ENCODE measurements at places on chromosomes 7 and 10.
A peak's percentile ranks its signal among the peaks of the same experiment; 100 is the strongest.

- no peak for DNase-seq
Measured at GRCh38 chr7:3605222-3605621, 304.2 kb downstream of the SDK1 start.

DNA sequence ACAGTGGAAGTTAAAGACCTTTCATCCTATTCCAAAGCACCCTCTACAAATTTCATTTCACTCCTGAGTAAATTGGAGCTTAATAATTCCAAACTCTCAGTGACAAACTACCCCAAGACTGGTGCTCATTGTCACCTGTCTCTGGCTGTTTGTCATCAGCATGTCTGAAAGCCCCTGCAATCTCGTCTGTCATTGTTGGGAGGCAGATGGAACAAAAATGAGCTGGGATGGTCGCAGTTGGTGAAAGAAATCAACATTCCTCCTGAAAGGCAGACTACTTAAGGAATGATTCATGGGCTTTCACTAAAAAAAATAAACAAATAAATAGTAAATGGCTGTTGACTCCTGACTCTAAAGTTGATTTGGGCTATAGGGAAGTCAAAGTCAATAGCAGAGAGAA lies 69.7 kb upstream of the PALS2 start:
- DNase-seq, result no peak

GRCh38 chr10:84946904-84947303 lies 618.5 kb downstream of the CCSER2 start:
- DNase-seq, result no peak

DNA sequence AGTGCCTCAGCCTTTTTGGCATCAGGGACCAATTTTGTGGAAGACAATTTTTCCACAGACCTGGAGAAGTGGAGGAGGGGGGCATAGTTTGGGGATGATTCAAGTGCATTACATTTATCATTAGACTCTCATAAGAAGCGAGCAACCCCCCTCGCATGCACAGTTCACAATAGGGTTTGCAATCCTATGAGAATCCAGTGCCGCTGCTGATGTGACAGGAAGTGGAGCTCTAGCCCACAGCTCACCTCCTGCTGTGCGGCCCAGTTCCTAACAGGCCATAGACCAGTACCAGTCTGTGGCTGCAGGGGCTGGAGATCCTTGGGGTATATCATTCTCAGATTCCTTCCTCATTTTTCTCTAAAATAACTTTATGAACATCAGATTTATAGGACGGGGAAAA lies 50.8 kb downstream of the ATAD1 start:
- DNase-seq, result no peak

GRCh38 chr10:55410415-55410885 lies 609.4 kb upstream of the PCDH15 start:
- DNase-seq, result peak; percentile 65

DNA sequence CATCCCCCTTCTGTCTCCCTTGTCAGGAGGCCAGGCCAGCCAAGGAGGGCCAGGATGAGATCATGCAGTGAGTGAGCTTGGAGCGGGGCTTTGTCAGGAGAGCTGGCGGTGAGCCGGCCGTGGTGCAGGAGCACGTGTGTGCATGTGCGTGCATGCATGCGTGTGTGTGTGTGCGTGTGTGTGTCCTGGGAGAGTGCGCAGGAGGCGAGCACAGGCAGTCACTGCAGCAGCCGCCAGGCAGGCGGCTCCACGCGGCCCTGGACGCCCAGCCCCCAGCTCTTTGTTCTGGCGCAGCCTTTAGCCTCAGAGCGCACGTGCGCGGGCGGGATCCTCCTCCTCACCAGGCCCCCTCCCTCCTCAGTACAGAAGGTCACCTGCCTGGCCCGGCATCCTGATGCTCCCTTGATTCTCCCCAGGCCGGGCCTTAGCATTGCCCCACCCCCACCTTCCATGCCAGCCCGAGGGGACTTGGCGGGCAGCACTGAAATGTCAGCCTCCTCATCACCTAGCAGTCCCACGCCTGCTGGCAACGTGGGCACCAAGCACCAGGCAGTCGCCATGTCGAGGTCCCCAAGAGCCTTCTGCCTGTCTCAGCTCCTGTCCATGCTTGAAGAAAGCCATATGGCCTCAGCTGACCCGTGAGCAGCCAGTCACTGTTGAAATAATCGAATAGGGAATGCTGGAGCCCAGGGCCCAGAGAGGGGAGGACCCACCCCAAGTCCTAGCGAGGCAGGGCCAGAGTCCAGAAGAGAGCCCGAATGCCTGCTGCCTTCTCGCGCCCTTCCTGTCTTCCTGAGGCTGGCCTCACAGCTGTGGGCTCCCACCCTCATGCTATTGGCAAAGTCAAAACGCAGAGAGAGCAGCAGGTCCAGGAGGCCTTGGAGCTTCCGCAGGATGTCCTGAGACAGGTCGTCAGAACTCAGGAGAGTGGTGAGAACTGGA lies 125.9 kb upstream of the PPIF start:
- DNase-seq, result peak; percentile 87

GRCh38 chr10:110786172-110786571 lies 85.6 kb upstream of the PDCD4 start:
- DNase-seq, result no peak

DNA sequence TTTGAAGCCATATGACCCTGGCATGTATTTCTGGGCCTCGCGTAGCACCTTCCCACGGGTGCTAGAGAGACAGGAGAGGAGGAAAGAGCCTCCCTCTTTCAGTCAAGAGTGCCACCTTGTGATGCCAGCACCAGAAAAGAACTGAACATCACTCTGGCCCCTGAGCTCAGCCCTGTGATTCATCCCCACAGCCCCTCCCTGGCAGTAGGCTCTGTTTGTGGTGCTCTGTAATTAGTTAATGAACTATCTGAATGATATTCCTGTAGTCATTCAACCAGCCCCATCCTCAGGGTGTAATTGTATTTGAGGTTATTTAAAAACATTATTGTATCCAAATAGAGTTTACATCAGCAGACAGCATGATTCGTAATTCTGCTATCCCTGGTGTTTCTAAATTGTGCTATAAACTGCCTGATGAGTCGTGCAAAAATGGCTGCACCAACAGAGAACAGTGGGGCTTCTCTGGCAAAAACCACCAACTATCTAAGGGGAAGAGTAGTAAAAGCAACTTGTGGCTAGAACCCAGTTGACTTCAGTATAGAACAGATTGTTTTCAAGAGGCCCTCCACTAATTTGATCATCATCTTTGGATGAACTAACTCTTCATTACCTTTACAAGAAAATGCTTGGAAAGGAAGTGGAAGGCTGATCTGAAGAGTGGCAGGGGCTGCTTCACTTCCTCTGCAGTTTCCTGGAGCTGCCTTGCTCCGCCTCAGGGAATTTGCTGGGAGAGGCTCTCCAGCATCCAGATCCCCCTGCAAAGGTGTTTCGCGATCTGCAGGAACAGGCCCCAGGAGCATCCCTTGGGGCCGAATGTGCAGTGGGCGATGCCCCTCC lies 23.7 kb upstream of the TIAL1 start:
- peak; percentile 24 for DNase-seq

GRCh38 chr7:21355406-21355874 lies 72.4 kb upstream of the SP4 start:
- DNase-seq, result no peak

GRCh38 chr7:129176916-129177710 lies 11.3 kb upstream of the SMO start:
- DNase-seq, result no peak

DNA sequence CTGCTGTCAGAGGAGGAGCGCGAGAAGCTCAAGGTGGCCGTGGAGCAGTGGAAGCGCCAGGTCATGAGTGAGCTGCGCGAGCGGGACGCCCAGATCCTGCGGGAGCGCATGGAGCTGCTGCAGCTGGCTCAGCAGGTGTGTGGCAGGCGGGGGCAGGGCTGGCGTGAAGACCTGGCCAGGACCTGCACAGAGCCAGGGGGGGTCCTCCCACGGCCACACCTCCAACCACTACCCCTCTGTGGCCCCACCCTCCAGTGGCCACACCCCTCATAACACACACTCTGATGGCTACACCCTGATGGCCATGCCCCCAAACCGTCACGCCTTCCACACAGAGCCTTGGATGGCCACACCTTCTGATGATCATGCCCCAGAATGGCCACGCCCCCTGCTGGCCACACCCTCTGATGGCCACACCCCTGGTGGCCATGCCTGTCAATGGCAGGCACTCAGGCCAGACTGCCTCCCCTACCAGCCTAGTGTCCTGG lies 23.4 kb upstream of the DPYSL4 start:
- no peak for DNase-seq

- DNase-seq, result no peak
Measured at GRCh38 chr10:79334573-79334972, 12.7 kb upstream of the PPIF start.

GRCh38 chr7:96287559-96287958 lies 34.3 kb downstream of the SLC25A13 start:
- DNase-seq, result no peak

- no peak for DNase-seq
Measured at GRCh38 chr7:50651271-50651989, 86.2 kb upstream of the DDC start.

- no peak for DNase-seq
Measured at GRCh38 chr10:89975771-89976170, 274.4 kb downstream of the KIF20B start.

DNA sequence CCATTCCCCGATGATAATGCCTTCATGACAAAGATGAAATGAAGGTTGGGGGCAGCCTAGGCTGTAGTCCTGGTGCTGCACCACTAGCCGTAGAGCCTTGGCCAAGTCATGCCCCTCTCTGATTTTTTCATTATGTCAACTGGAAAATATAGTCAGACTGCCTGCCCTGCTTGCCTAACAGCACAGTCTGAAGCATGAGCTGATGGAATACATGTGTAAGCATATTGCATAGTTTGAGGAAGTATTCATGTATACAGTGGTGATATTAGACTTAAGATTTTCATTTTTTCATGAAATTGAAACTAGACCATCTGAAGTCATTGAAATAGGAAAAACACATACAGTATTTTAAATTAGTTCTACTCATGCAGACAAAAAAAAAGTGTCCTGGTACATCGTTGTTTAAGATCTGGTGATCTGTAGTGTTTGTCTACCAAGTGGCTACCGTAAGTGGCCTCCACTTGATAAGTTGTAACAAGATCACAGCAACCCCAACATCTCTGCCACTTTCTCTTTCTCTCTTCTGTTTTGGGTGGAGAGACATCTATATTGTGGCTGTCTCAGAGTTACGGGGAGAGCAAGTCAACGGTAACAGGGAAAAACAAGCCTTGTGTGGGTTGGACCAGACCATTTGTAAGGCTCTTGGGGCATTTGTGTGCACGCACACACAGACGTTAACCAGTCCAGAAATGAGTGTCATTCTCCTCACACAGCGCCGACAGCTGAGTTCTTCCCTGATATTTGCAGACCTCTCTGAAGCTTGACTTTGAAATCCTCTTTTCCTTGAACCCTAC lies 716.6 kb upstream of the GALNT17 start:
- DNase-seq, result no peak

DNA sequence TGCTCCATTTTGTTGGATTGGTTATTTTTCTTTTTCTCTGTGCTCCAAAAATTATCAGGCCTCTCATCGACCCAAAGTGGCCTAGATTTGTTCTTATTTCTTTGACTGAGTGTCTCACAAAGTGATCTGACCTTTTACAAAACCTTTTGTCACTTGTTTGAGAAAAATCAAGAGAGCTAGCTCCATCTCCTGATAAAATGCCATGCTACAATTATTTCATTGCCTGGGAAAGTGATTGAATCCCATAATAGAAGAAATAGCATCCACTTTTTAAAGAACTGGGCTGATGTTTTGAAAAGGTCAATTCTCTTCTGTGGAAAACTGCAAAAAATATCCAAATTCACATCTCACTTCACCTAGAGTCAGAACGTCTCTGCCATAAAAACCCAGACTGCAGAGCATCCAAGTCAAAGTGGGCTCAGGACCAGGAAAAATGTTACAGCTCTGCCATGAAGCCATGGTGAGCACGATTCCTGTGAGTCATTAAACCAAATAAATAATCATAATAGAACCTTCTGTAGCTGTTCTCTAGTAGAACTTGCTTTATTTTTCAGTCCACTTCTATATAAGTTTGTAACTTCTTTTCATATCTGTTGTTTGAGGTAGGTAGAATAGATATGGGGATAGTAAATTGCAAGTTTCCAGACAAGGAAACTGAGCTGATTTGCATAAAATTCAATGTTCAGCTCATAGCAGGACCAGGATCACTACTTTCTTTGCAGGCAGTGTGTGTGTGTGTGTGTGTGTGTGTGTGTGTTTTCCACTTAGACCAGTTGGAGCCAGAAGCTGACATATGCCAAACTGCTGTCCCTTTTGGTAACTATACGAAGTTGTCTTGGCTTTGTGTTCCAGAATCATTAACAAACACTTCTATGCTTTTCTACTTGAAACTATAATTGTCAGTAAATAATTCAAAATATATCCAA lies 632.5 kb upstream of the ANKRD30A start:
- DNase-seq, result no peak

GRCh38 chr10:111221682-111222480 lies 145.1 kb downstream of the ADRA2A start:
- peak; percentile 14 for DNase-seq

GRCh38 chr10:26854524-26854923 lies 6.2 kb downstream of the ABI1 start:
- no peak for DNase-seq

DNA sequence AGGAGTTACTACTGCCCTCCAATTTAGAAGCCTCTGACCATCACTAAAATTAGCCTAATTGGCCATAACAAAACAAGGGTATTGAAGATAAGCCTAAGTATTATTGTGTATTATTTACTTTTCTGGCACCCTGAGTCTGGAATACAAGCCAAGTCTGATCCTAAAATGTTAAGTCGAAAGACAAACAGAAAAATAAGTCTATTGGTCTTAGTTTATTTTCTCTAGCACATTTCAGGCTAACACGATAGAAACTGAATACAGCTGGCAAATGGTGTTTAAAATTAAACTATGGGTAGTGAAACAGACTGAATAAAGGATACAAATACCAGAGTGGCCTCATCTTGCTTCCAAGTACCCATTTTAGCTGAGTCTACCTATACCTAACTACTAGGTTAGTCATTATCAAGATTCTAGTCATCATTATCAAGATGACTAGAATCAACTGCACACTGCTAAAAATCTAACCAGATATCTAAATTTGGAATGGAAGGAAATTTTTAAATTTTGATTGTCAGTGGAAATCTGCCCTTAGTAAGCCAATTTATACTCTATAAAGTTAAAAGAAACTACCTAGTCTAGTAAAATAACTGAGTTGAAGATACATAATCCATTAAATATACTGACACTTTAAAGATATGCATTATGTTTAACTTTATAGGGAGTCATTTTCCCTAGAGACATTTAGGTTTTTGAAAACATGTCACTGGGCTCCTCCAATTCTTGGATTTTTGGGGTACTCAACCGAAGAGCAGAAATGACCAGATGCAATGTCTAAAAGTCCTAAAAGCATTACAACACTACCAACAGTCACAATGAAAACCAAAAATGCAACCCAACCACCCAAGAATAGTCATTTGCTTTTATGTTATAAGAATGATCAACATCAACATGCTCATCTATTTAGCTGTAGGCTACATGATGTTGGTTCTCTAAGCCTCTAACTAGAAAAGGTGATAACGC lies 80.9 kb downstream of the NT5C2 start:
- DNase-seq, result no peak

- DNase-seq, result no peak
Measured at GRCh38 chr7:940599-941408, 13.7 kb downstream of the ADAP1 start.

DNA sequence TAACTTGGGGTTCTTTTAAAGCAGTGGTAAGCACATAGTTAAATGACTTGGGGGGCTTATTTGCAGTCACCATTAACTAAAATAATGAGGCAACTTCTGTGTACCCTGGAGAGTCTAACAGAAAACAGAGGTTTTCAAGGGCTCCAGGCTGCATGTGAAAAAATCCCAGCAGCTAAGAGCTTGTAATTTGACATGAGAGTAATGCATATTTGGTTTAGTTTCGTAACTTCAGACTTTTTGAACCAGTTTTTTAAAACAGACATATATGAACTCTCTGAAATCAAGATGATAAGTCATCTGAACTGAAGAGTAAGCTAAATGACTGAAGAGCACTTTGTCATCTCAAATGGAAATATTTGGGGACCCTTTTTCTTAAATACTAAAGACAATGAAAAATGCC lies 40.2 kb upstream of the IFRD1 start:
- no peak for DNase-seq
